ENCODE measurements at places on chromosomes 2 and 18.

DNA sequence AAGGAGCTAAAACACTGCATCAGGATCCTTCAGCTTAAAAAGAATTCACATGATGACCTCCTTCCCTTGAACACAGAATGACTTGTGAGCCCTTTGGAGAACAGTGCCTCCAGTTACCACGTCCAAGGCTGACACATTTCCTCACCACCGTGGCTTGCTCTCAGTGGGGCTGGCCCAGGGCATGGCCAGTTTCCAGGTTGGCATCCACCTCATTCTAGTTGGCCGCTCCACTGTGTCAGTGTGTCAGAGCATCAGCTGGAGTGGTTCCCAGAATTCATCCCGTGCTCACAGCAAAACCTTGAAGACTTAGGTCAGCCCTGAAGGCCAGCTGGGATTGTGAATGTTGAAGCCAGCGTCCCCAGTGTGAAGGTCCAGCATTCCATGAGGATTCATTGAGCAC lies 158.5 kb downstream of the INSIG2 start:
- no peak for DNase-seq

- DNase-seq = no peak
These were observed 45.3 kb upstream of the KCTD1 start for GRCh38 chr18:26593365-26594320.

DNA sequence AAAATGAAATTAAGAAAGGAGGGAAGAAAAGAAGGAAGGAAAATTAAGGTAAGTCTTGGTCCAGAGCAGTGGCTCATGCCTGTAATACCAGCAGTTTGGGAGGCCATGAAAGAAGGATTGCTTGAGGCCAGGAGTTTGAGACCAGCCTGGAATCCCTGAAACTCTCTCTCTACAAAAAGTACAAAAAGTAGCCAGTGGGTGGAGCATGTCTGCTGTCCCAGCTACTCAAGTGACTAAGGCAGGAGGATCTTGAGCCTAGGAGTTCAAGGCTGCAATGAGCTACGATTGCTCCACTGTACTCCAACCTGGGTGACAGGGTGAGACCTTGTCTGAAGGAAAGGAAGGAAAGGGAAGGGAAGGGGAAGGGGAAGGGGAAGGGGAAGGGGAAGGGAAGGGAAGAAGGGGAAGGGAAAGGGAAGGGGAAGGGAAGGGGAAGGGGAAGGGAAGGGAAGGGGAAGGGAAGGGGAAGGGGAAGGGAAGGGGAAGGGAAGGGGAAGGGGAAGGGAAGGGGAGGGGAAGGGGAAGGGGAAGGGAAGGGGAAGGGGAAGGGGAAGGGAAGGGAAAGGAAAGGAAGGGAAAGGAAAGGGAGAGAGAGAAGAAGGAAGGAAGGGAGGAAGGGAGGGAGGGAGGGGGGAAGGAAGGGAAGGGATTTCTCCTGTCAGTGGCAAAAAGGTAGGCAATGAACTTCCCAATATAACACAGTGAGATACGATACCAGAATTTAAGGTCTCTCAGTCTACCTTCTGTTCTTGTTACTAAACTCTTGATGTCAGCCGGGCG lies 412.8 kb downstream of the CMPK2 start:
- no peak for DNase-seq

DNA sequence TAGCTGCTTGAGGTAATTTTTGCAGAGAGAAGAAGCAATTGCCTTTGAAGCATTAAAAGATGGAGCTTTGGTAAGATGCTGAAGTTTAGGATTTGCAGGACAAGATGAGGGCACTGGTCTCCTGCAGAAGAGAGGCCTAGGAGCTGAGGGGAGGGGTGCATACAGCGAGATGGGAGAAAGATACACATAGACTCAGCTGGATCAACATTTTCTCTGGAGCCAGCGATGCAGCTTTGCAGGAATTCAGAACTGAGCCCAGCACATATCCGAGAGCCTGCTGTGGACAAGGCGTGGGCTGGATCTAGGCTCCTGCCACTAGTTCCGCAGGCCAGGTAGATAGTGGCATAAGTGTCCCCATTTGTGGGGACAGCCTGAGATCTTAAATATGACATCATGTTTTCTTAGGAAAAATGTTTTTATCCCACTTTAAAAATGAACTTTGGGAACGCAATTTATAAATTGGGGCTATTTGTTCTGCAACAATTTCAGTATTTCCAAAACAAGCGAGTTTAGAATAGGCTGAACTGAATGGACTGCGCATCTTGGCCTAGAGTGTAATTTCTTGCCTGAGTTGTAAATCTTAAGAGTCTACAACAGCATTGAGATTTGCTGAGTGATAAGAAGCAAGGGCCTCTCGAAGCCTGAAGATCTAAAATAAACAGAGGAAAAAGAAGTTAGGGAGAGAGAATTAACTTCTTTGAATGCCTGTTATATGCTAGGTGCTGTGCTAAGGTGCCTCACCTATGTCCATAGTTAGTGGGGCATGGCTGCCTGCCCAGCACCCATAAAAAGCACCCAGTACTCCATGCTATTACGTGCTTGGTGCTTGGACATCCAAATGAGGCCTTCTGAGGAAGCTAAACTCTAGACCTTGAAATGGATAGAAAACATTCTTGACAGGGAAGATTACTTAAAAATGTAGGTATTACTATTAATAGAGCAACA lies 17.3 kb downstream of the GRHL1 start:
- no peak for DNase-seq
